ENCODE measurements at places on chromosomes 13 and 19. TPM values are rescaled to one million over a fixed set of nuclear protein-coding genes. Genes with fewer than 3 reads are reported as not detected.

NDUFB7 gene
- total RNA-seq: 287 TPM

- DNase-seq: no peak
Measured at GRCh38 chr19:35560271-35560670, 3.2 kb downstream of the ATP4A start.

DNA sequence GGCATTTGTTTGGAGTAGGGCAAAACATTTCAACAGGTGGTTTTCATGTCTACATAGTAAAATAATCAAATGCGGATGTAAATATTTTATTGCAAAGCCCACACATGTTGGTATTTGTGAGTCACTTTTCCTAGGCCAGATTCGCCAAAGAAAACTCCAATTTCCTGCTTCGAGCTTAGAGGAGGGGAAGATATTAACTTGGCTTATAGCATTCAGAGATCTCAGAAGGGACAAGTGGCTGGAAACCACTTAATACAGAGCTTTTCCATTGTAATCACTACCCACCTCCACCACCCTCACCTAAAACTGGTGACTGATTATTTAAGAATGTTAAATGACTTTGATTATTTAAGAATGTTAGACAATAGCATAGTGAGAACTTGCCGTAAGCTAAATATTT lies 530.6 kb upstream of the SPRY2 start:
- DNase-seq: no peak

GRCh38 chr13:113045251-113046127 lies 60.1 kb upstream of the F7 start:
- peak; percentile 72 for DNase-seq

DNA sequence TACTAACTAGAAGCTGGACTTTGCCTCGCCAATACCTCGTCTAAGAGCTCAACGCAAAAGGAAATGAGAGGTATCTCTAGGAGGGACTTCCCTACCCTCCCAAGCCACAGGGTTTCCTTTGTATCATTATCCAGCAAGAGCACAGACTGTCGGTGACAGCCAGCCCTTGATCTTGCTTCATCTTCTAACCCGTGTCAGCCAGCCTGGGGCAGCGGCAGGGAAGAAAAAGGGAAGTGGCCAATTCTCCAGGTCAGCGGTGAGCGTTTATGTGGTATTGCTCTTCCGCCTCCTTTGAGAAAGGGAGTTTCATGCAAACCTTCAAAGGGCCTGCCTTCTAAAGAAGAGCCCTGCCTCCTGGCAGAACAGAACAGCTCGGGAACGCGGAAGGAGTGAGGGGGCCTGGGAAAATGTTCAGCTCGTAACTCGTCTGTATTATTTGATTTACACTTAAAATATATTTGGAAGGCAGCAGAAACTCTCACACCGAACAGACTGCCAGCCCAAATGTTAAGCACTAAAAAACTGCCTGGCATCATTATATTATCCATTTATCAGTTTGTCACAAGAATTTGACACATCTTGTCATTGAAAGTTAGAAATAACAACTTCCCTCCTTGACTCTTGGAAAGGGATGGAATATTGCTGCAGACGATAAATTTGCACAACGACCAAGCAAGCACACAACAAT lies 41.8 kb downstream of the EFNB2 start:
- no peak for DNase-seq

GRCh38 chr13:109159650-109160309 lies 530.4 kb downstream of the MYO16 start:
- DNase-seq: no peak

DNA sequence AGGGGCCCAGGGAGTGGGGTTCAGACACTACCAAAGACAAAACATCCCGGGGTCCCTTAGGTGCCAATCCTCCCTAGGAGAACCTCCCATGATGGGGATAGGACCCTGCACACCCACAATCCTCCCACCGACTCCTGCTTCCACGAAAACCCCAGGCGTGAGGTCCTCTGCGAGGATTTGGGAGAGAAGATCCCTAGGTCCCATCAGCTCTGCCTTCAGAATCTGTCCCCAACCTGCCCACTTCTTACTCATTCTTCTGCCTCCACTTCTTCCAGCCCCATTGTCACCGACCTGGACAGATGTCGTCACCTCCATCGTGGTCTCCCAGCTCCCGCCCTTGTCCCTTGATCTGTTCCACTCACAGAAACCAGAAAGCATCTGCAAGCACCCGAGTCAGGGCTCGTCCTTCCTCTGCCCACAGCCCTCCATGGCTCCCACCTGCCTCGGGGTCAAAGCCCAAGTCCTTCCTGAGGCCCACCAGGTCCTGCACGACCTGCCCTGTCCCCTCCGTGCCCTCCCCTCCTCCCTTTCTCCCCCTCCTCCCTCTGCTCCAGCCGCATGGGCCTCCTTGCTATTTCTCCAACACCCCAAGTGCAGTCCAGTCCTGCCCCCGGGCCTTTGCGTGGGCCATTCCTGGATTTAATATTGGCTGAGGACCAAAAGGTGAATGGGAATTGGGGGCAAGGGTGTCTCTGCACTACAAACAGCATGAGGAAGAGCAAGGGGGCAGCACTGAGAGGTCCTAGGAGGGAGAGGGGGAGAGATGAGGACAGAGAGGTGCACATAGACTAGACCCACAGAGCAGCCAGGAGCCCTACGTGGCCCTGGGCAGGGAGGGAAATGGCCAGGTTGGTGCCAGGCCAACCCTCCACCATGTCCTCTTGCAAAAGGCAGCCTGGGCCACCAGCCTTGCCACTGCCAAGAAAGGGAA lies 51.3 kb downstream of the PTPRS start:
- no peak for DNase-seq

SELENOV gene
- 27.2 TPM for total RNA-seq

GRCh38 chr13:111893071-111893606 lies 173.8 kb upstream of the SOX1 start:
- DNase-seq: no peak

- no peak for DNase-seq
Measured at GRCh38 chr13:72567566-72567965, 159.9 kb downstream of the MZT1 start.

RETN gene
- not detected for total RNA-seq

DNA sequence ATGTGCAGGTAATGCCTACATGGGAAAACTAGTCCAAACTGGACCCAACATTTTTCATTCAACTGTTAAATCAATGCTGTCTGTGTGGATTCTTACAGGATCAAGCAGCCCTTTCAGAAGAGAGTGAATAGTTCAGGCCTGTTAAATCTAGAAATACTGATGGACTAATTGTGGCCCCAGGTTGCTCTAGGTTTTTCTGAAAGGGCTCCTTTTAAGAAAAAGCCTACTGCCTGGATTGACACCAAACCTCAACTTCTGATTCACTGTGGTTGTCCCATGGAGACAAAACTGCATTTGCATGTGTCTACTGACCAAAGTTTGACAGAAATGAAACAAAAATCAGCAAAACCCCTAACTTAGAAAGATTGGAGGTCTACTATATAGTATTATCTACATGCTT lies 437.0 kb downstream of the KLF12 start:
- no peak for DNase-seq

DNA sequence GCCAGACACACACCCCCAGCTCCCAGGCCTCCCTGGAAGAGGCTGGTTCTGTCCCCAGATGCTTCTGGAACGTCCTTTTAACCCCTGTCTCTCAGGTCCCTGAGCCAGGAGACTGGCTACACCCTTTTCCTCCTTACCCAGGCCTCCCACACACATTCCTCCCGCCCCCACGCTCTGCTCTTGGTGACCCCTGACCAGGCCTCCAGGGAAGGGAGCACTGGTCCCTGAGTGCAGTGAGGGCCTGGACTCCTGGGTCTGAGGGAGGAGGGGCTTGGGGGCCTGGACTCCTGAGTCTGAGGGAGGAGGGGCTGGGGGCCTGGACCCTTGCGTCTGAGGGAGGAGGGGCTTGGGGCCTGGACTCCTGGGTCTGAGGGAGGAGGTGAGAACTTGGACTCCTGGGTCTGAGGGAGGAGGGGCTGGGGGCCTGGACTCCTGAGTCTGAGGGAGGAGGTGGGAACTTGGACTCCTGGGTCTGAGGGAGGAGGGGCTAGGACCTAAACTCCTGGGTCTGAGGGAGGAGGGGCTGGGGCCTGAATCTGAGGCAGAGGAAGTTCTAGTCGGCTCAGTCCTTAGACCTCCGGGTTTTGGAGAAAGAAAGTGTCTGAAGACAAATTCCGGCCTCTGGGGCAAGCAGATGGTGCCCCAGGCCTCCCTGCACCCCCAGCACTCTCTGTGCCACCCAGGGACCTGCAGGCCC lies 527 bp downstream of the KLK6 start:
- no peak for DNase-seq

DNA sequence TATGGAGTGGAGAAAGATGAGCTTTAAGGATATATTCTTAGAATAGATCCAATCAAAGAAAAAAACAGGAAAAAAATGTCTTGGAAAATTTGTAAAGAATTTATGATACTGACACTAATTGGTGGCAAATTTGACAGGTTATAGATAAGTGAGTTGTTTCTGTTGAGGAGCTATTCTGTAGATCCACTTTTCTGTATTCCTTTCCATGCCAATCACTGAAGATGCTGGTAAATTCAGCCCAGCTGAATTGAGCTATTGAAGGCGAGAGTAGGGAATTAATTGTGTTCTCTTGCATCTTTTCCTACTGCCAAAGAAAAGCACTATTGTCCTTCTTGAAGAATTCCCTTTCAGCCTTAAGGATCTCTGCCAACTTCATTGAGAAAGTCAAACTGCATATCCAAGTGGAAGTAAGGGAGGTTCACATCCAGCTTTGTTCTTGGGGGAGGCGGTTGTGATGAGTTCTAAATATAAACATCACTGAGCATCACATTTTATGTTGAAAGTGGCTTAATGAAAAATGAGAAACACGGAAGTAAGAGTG lies 113.1 kb downstream of the PCDH9 start:
- DNase-seq: peak; percentile 25

GRCh38 chr13:91546900-91547299 lies 148.5 kb downstream of the GPC5 start:
- DNase-seq: no peak

GRCh38 chr13:51626749-51627148 lies 42.5 kb downstream of the WDFY2 start:
- DNase-seq: no peak

C1QTNF9 gene
- not detected for total RNA-seq

Measured in G401 (cell line).